ENCODE measurements at places on chromosomes 5 and 9.

- no peak for DNase-seq
These were observed 5.9 kb downstream of the FCN2 start for GRCh38 chr9:134886413-134886913.

DNA sequence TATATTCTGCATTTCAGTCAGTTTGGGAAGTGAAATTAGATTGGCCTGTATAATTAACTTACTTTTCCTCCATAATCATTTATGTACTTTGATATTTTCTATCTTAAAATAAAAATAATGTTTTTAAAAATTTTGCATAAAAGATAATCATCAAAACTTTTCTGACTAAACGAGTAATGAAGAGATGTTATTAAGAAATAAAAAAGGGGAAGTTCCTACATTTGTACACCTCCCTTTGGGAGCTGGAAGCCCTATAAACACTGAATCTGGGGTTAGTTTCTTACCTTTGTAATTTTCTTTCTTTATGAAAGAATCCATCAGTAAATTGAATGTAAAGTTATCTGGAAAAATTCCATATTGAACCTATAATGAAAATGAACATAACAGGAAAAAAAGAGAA is 86.2 kb downstream of the MRPS27 start:
- no peak for DNase-seq

DNA sequence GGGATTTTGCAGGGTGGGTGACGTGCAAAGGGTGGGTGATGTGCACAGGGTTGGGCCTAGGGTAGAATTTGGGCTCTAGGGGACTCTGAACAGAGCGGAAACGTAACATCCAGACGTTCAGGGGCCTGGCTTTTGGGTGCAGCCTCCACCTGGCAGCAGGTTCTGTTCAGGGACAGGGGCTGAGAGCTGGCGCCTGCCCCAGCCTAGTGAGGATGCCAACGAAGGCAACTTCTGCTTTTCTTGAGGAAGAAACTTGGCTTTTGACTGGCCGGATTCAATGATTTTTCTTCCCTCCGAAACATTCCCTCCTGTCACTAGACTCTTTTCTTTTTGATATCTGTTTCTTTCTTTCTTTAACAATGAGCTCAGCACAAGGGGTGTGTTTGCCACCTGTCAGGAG is 38.6 kb upstream of the SLC6A19 start:
- DNase-seq, result no peak

DNA sequence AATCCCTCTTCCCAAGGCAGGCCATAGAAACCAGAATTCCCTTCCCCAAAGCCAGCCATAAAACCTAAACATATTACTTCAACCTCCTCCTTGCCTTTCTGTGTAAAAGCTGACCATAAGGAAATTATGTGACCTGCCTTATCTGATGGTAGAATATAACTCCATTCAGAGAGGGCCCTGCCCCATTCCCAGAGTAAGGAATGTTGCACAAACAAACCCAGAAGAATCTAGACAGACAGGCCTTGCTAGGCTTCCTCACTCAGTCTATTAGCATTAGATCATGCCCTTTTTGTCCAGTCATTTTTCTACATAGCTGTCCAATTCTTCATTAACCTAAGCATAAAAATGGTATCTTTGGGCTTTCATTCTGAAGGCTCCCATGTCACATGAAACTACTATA is 17.8 kb upstream of the IFNB1 start:
- peak; percentile 12 for DNase-seq

GRCh38 chr9:77975036-77975435 is 56.6 kb downstream of the GNAQ start:
- DNase-seq, result peak; percentile 36

DNA sequence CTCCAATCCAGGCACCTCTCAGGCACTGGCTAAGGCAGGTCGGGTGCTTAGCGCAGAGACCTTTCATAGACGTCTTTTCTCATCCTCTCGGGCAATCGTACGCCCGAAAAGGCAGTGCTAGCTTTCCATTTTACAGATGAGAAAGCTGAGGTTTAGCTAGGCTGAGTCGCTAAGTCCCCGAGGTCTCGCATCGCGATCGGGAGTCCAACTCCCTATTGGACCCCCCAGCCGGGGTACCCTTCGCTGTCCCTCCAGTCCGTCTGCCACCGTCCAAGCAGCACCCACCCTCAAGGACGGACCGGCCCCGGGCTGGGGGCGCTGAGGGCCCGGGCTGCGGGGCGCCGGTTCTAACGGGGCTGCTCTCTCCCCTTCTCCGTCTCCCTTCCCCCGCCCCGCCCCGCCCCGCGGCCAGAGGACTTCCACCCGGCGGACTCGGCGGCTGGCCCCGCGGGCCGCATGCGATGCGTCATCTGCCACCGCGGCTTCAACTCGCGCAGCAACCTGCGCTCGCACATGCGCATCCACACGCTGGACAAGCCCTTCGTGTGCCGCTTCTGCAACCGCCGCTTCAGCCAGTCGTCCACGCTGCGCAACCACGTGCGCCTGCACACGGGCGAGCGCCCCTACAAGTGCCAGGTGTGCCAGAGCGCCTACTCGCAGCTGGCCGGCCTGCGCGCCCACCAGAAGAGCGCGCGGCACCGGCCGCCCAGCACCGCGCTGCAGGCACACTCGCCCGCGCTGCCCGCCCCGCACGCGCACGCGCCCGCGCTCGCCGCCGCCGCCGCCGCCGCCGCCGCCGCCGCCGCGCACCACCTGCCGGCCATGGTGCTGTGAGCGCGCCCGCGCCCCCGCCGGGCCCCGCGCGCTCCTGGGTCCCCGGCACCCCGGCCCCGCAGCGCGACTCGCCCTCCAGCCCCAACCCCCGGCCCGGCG is 12.5 kb upstream of the EXOSC2 start:
- peak; percentile 87 for DNase-seq

DNA sequence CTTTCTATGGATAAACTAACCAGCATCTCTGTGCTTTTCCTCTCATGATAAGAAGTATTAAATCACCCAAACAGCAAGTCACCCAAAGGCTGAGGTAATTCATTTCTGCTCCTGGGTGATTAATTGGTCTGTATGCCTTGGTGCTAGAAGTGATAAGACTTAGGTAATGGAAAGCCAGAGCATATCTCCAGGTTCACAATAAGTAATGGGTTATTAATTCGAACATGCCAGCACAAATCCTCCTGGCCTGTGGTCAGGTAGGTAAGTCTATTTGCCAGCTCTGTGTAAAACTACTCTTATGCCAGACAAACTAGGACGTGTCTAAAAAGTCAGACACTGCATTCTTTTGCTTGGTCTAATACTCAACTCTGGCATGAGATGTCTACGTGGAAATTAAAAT is 11.2 kb upstream of the ENC1 start:
- no peak for DNase-seq

GRCh38 chr9:89420397-89421178 is 77.3 kb downstream of the SEMA4D start:
- no peak for DNase-seq
